ENCODE measurements at places on chromosomes 2 and 18. TPM values are rescaled to one million over a fixed set of nuclear protein-coding genes. Genes with fewer than 3 reads are reported as not detected.

DNA sequence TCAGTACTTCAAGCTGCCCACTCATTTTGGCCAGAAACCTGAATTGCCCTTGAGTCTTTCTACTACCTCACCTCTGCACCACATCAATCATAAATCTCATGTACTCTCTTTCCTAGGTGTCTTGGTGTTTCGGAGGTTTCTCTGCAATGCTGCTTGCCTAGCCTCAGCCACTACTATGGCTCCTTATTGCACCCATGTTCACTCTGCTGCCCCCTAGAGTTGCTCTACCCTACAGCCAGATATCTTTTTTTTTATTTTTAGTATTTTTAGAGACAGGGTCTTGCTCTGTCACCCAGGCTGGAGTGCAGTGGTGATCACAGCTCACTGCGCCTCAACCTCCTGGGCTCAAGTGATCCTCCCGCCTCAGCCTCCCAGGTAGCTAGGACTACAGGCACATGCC lies 413.0 kb downstream of the PTPRM start:
- peak; percentile 21 for DNase-seq

GRCh38 chr18:14924226-14924625 lies 176.3 kb downstream of the ANKRD30B start:
- no peak for DNase-seq

GRCh38 chr2:23828256-23828980 lies 98.5 kb downstream of the ATAD2B start:
- no peak for DNase-seq

- no peak for DNase-seq
Measured at GRCh38 chr2:69616755-69617154, 26.8 kb downstream of the AAK1 start.

DNA sequence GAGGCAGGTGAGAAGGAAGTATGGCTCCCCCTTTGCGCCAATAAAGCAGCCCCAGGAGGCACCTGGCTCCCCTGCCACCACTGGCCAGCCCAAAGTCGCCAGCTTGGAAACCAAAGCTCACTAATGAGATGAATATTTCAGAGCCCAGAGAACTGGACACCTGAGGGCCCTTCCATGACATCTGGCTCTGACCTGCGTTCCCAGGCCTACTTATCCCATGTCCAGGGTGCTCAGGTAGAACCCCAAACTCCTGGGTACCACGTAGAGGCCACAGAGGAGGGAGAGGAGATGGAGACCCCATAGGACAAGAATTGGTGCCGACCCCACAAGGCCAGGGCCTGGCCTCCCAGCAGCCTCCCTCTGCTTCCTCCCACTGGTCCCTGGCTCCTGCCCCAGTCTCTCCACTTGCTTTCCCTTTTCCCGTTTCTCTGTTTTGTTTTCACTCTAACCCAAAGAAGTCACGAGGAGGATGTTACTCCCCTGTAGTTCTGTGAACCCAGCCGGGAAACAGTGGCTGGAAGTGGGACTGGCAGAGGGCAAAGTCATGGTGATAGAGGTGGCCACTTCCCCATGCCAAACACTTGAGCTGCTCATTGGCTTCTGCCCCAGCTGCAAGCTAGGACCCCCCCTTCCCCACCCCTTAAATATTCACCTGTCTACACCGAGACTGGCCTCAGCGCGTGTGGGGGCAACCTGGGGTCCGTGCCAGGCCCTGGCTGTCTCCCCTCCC lies 820 bp downstream of the TMBIM1 start:
- no peak for DNase-seq

DNA sequence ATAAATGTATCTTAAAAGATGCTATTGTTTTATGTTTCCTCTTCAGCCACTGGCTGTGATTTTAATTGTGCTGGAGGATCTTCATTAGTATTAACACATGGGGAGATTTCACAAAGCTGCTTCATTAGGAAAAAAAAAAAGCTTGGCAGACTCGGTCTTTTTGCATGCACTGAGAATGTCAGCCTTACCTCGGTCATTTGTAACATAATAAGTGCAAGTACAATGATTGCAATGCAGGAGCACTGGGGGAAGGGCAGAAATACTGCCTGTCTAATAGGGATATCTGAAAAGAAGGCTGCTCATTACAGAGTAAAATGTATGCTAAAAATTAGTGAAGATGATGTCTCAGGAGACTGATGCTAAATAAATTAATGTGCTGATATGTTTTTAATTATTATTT lies 1.3 kb upstream of the BAZ2B start:
- DNase-seq: no peak

The SPATS2L gene
- 72.9 TPM for total RNA-seq

The RTP5 gene
- not detected for total RNA-seq

The HOXD12 gene
- not detected for total RNA-seq

The CASP10 gene
- total RNA-seq: 38.6 TPM

Data from endothelial cell (in vitro differentiated cells).